Stimulated activated CD8-positive, alpha-beta memory T cell treated with anti-CD3 and anti-CD28 coated beads, Interleukin-7, amount 100 ng/mL, for 24 hours (primary cell): ENCODE measurements at places on chromosomes 3 and 15.

DNA sequence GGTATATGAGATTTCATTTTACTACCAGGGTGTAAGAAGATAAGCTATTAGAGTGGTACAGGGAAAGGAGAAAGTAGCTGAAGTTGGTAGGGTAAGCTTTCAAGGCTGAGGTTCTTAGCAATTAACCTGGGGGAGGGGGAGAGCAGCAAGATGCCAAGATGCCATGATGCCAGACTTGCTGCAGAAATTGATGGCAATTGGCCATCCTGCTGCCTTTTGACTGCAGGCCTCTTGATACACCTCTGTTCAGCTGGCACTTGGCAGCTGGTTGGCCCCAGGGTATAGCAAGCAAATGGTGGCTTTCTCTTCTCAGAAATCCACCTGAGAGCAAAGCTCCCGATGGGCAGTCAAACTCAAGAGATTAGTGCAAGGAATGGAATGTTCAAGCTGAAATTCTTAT is 21.4 kb upstream of the DPH6 start:
- no peak for DNase-seq

- no peak for DNase-seq
These were observed 5.6 kb upstream of the SLC33A1 start for GRCh38 chr3:155859859-155860258.

DNA sequence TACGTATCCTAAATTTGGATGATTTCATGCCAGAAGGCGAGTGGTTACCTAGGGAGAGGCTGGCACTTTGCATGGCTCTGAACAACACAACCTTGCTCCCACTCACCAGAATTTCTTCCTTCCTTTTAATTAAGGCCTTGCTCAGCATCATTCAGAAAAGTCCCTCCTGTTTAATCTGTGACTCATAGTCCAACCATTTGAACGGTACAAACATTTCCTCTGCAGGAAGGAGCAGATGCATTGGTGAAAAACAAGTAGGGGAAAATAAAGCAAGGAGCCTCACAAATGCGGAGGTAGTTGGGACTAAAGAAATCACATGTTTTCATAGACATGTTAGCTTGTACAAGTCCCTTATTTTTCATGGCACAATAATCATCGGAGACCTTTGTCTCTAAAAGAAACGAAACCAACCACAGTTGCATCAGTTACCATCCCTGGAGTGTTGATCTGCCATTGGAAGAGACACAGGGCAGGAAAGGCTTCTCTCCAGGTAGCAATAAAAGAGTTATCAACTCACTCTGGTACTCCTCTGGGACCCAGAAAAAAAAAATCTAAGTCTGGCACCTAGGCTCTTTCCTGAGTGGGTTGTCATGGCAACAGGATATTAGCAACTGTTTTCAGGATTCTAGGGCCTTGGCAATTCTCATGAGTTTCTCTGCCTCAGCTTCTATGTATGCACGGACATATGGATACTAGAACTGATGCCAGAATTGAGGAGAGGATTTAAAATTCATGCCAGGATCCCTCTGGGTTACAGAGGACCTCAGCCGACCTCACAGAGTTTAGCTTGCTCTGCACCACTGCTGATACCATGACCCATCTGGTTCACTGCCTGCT is 255.4 kb upstream of the ARPP21 start:
- no peak for DNase-seq

DNA sequence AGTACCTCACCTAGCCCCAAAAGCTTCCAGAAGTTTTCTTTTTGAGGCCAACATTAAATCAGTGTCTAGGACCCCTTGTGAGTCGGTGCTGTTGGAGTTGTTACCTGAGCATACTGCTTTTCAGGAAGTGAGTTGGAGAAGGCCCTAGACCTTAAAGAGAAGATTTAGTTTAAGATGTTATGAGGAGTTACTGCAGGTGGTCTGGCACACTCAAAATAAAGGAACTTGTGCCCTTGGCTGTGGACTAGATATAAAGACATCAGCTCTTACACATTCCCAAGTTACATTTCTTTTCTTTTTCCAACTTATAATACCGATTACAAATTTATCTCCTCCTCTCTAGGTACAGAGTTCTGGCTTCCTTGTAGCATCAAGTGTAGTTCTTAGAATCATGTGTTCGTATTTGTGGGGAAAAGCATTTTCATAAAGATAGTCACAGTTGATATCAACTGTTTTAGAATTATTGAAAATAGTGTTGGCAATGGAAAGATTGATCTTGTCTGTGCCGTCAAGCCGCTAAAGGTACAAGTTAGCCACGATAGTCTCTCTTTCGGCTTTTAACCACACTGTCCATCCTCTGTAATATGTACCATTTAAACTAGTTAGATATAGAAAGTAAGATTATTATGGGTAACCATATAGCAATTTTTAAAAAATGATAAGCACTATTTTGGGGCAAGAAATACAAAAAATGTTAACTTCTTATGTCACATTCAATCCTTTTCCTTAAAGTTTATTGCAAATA is 8.6 kb downstream of the ZIC1 start:
- no peak for DNase-seq

DNA sequence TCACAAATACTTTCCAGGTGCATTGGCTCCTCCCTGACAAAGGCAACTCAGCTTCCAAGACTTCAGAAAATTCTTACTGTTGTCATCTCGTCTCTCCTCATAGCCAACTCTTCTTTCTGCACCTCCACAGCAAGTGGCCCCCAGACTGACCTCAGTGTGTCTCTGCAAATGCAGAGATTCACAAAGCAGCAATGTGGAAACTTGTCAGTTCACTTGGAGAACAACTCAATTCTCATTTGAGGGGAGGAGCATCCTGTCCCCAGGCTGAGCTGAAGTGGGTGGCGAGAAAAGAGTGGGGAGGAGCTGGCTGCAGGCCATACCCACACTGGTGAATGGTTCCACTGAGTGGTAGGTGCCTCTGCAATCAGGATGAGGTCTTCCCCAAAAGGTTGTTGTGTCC is 248.7 kb upstream of the IL12A start:
- DNase-seq, result no peak

DNA sequence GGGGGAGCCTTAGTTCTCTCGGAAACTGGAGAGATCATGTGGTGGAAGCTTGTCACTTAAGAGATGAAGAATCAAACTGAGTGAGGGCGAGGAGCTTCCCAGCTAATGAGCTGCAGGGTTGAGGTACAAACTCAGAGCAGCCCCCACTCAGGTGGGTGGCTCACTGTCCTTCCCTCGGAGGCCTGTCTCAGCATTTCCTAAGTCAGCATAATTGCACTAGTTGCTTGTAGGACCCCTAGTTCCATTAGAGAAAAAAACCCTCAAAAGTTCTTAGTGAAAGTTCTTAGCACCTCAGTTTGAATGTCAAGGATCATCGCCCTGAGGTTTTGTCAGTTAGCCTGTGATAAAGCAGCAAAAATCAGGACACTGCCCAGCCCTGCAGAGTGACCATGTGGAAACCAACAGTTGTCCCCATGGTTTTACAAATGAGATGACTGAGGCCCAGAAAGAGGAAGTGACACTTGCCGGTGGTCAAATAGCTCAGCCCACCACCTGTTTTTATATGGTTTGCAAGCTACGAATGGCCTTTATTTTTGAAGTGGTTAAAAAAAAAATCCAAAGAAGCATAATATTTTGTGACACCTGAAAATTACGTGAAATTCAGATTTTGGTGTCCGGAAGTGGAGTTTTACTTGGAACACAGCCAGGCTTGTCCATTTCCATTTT is 11.9 kb downstream of the SMAD6 start:
- no peak for DNase-seq

DNA sequence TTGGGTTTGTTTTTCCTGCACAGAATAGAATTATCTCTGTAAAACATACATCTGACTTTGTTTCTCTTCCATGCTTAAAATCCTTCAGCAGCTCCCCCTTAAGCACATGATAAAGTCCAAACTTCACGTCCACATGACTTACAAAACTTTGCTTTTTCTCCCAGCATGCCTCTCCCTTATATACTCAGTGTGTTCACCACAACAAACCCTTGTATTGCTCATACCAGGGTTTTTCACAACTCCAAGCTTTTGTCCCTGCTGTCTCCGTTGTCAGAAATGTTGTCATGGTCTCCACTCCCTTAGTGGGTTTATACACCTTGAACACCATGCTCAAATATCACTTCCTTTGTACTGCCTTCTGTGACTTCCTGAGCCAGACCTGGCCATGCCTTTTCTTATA is 91.1 kb upstream of the MITF start:
- DNase-seq, result no peak

DNA sequence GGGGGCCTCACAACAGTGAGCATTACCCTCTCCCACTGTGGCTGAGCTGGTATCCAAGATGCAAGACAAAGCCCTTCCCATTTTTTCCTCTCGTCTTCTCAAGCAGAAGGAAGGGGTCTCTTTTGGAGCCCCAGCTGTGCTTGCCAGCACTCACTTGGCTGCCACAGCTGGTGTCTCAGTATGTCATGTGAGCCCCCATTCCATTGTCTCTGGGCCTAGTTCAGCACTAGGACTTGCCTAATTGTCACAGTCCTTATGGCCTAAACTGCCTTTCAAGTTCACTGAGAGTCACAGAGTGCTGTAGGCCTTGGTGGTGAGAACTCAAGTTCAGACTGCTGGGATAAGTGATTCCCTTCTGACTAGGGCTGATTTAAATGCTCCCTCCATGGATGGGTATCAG is 89.8 kb downstream of the ARHGEF26 start:
- no peak for DNase-seq

DNA sequence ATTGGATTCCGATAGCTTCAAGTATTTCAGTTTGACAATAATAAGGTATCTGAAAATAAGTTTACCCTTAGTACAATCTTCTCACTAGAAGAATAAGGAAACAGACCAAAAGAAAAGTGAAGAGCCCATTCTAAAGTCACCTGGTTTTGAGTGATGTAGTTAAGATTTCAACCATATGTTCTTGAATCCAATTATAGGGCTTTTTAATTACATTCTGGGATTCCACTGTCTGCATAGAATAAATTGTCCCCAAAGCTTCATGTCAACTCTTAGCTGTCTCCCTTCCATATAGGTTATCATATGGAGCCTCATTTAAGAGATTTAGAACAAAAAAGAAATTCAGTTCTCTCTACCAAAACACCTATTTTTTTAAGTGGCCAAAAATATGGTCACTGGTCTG is 1158.8 kb downstream of the IGSF11 start:
- DNase-seq, result no peak

GRCh38 chr15:82810061-82810889 is 847 bp downstream of the WHAMM start:
- no peak for DNase-seq

DNA sequence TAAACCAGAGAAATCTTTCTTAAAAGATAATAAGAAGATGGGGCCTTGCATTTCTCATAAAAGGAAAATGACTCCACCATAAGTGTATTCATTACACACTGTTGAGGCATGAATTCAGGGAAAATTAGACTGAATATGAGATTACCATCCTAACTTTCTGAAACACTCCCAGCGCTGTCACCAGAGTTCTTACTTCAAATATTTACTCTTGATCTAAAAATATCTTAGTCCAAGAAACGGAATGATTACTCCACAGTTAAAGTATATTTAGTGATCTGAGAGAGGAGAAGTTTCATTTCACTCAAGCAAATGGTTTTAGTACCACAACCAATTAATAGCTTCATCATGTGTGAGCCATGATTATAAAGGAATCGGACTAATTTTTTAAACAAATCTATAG is 300.3 kb downstream of the ZBTB20 start:
- DNase-seq, result no peak

GRCh38 chr15:48010316-48010715 is 110.5 kb upstream of the SLC24A5 start:
- no peak for DNase-seq

GRCh38 chr3:18424729-18425640 is at the start of gene SATB1:
Gene SATB1, minus strand, starts transcription at chr3:18425339. Its CDS starts 4,372 bp downstream, at chr3:18420967.
- DNase-seq, result peak; percentile 35

GRCh38 chr3:114660808-114661207 is 367.0 kb downstream of the TIGIT start:
- no peak for DNase-seq

GRCh38 chr3:195906865-195907683 is 1.3 kb downstream of the TNK2 start:
- DNase-seq, result peak; percentile 45

- no peak for DNase-seq
These were observed 23.4 kb downstream of the PXK start for GRCh38 chr3:58356054-58356453.

DNA sequence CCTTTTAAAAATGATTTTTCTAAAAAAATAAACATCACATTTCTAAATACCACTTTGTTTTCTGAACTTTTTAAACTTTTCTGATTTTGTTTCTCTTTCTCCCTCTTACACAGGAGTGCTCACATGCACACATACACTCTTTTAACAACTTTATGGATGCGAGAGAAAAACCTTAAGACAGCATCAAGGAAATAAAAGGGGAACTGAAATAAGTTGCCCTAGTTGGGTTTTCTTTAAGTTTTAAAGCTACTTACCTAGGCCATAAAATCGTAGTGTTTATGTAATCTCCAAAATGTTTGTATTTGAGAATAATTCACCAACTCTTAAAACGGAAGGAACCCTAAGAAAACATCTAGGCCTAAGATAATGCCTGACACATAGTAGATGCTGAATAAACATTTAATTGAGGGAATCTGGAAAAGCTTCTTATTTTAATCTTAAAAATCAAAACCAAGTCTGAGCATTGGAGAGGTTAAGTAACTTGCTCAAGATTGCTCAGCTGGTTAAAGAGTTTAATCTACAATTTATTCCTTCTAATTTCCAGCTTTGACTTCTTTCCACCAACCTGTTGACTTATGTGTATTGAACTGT is 1.2 kb upstream of the BBX start:
- DNase-seq, result no peak

DNA sequence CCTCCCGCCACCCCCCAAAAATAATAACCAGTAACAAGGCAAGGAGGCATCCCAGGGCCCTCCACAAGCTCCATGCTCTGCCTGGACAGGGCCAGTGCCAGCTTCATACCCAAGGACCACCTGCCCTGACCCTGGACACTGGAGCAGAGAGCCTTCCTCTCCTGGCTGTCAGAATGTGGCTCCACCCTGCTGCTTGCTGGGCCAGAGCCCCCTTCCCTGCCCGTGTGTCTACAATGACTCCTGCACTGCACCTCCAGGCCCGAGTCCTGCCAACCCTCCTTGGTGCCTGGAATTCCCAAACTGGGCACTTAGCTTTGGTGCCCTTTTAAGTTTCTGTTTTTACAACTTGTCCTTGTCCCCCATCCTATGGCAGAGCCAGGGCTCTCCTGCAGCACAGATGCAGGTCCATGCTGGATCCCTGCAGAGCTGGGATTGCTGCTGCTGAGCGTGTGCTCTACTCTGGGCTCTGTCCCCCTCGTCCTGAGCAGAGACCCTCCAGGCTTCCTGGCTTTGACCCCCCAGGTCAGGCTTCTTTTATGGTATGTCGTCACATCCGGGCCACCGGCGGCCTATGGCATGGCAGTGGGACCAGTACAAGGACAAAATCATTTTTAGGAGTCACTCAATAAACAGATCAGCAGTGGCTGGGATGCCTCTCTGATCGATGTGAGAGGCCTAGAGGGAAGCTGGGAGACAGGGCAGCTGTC is 11.4 kb upstream of the SNRPA1 start:
- no peak for DNase-seq

GRCh38 chr15:74964794-74965193 is 8.2 kb upstream of the RPP25 start:
- no peak for DNase-seq

- no peak for DNase-seq
These were observed 31.3 kb downstream of the NOX5 start for GRCh38 chr15:69045802-69046201.

- no peak for DNase-seq
These were observed 248.0 kb upstream of the TBC1D5 start for GRCh38 chr3:17990390-17990789.
